ENCODE measurements at places on chromosomes 13 and 19.

- no peak within 1 kb of the TSS for H3K4me3 ChIP-seq
- H3K36me3 ChIP-seq: no peaks in the 10 kb centered on the region
- H3K27ac ChIP-seq: no peak within 1 kb of the TSS
- no peaks in the 10 kb centered on the region for H3K27me3 ChIP-seq
- no peaks in the 10 kb centered on the region for H3K4me1 ChIP-seq
These were observed at the start of gene F2RL3 for GRCh38 chr19:16888629-16889365. Gene F2RL3 (plus strand): TSS chr19:16888999. CDS start chr19:16889190, 191 bp downstream.

- no peaks in the 10 kb centered on the region for H3K27me3 ChIP-seq
- H3K4me1 ChIP-seq: no peaks in the 10 kb centered on the region
- no peak overlapping the region for H3K27ac ChIP-seq
- H3K4me3 ChIP-seq: no peak overlapping the region
These were observed 60.7 kb upstream of the C1QTNF9B start for GRCh38 chr13:23957981-23958380.

GRCh38 chr19:21593934-21594820 is 88.8 kb downstream of the ZNF429 start:
- no peaks in the 10 kb centered on the region for H3K36me3 ChIP-seq
- H3K4me1 ChIP-seq: no peaks in the 10 kb centered on the region

DNA sequence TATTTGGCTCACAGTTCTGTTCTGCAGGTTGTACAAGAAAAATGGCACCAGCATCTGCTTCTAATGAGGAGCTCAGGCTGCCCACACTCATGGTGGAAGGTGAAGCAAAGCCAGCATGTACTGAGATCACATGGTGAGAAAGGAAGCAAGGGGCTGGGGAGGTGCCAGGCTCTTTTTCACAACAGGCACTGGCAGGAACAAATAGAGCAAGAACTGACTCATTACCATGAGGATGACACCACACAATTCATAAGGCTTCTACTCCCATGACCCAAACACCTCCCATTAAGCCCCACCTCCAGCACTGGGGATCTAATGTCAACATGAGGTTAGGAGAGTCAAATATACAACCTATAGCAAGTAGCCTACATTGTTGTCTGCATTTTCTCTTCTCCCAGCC is 522.6 kb downstream of the RFC3 start:
- no peaks in the 10 kb centered on the region for H3K4me1 ChIP-seq
- DNase-seq: no peak
- H3K36me3 ChIP-seq: no peaks in the 10 kb centered on the region
- no peak overlapping the region for H3K4me3 ChIP-seq
- H3K27me3 ChIP-seq: no peaks in the 10 kb centered on the region
- no peak overlapping the region for H3K27ac ChIP-seq

DNA sequence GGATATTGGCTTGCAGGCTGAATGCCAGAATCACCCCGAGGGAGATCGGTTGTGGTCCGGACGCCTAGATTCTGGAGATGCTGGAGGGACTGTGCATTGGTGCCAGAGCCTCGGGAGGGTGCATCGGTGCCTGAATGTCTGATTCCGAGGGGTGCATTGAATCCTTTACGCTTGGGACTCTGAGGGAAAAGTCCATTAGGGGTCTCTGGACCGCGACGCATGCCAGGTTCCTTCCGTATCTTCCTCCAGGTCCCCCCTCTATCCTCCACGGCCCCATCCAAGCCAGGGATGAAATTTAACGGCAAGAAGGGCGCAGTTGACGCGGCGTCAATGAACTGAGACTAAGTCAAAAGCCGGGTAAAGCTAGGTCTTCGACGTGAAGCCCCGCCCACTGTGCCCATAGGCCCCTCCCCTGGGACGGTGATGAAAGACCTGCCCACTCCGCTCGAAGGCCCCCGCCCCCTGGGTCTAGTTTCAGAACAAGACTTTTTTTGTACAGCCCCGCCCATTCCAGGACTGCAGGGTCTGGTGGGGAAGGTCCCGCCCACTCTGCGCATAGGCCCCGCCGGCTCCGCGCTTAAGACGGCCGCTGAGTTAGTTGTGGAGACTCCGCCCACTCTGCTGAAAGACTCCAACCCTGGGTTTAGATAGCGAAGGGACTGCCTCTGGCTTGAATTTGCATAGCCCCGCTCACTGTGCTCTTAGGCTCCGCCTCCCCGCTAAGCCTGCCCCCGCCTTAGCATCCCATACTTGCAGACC is 737 bp downstream of the ZNF575 start:
- peaks cover 3% of the 10 kb centered on the region for H3K36me3 ChIP-seq
- no peak overlapping the region for H3K27ac ChIP-seq
- H3K4me3 ChIP-seq: peak overlapping the region; percentile 0
- no peaks in the 10 kb centered on the region for H3K27me3 ChIP-seq
- peaks cover 6% of the 10 kb centered on the region for H3K4me1 ChIP-seq
- peak; percentile 99 for DNase-seq

GRCh38 chr19:15412832-15413231 is 6.0 kb downstream of the AKAP8L start:
- peaks cover 4% of the 10 kb centered on the region for H3K36me3 ChIP-seq
- DNase-seq: peak; percentile 29
- H3K27ac ChIP-seq: no peak overlapping the region
- H3K27me3 ChIP-seq: no peaks in the 10 kb centered on the region
- H3K4me3 ChIP-seq: no peak overlapping the region
